ENCODE measurements at places on chromosomes 5 and 9.

DNA sequence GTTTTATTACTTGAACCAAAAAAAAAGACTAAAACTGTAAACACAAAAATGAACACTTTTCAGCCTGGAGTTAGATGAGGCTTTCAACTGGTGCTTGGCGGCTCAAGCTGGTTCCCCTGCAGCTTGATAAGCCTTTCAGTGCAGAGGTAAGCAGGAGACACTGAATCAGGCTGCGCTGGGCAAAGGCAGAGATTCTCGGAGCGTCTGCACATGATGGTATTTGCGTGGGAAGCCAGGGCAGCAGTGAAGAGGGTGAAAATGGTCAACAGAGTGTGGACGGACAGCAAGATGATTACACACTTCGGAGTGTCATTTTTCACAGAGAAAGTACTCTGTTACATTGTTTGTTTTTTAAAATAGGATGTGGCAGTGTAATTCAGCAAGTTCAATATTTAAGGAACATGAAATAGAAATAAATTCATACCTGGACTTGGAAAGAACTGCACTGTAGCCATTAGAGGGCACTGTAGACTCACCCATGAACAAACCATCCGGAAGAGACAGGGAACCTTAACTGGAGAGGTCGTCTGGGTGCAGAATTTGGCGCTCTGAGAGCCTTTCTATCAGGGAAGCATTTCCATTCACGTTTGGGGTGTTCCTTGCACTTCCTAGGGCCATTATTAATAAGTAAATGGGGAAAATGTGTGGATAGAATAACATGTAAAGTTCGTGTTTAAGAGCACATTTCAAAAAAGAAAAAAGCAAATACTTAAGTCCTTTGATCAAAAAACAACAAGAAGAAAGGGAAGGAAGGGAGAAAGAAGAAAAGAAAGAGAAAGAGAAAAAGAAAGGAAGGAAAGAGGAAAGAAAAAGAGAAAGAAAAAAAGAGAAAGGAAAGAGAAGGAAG is 69.8 kb downstream of the ICE1 start:
- peak; percentile 27 for DNase-seq

DNA sequence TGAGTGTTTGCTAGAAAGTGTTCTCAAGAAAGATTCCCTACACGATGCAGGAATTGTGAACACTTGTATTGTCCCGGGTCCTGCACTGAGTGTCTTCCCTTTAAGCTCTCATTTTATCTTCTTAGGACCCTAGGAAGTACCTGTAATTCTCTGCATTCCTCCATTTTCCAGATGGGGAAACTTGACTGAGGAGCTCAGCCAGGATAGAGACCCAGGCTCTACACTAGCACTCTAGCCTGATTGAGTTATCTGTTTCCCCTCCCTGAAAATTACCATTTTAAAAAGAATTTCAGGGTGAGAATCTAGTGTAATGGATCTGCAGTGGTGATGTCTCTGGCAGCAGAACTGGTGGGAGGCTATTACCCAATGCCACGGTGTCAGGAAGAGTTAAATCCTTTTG is 453.9 kb downstream of the KDM4C start:
- no peak for DNase-seq

DNA sequence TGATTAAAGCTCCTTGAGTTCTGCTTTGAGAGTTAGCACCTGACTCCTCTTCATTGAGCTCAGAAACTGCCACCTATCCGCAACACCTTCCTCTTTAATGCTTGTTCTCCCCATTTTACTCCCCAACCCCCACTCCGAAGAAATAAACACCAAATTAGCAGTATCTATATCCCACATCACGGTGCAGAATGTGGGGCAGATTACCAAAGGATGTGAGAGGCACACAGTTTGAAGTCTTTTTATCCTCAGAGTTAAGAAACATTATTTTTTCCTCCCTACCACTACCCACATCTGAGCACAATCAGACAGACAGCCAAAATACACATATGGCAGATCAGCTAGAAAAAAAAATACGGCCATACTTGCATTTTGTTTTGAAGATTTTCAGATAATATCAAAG is 26.1 kb upstream of the IL7R start:
- DNase-seq = no peak

- no peak for DNase-seq
Measured at GRCh38 chr5:170443624-170444023, 54.5 kb upstream of the KCNMB1 start.
